Nucleus accumbens (tissue), 56 donors: ENCODE measurements at places on chromosomes 3 and 15.

DNA sequence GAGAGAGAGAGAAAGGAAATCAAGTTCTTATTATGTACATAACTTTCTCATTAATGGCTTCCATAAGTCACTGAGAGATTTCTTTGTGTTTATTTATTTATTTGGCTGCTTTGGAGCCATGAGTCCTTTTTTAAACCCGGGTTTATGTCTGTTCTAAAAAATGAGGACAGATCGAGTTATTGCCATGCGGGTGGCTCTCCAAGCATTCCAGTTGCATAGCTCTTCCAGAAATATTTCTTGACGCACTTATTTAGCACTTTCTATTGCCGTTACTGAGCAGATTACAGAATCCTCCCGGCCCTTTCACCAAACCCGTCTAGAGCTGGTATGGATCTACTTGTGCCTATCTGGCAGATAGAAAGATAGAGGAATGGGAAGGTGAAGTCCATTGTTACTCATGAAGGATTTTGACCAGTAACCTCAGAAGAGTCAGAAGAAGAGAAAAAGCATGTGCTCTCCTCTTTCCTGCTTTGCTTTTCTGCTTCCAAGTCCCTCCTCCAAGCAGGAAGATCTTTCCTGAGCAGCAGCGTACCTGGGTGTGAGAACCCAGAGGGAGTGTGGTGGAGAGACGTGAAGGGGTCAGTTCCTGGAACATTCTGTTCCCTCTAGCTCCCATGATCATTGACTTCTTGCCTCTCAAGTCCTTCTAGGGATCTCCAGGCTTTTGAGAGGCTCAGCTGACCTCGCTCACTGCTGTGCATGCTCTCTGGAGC is 112.8 kb downstream of the LPP start:
- no peak for DNase-seq

GRCh38 chr15:68612979-68613740 is 34.4 kb downstream of the CORO2B start:
- DNase-seq = no peak

DNA sequence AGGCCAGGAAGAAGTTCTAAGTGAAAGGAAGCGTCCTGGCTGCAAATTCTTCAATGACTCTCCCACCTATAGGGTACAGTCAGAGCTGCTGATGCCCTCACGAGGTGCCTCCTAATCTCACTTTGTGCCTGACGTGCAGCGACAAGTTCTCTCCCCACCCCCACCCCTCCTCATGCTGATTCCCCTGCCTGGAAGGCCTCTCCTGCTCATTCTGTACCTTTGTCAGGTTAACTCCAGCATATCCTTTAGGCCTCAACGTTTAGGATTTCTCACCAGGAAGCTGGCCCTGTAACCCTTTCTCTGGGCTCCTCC is 25.0 kb downstream of the SLC12A8 start:
- no peak for DNase-seq

DNA sequence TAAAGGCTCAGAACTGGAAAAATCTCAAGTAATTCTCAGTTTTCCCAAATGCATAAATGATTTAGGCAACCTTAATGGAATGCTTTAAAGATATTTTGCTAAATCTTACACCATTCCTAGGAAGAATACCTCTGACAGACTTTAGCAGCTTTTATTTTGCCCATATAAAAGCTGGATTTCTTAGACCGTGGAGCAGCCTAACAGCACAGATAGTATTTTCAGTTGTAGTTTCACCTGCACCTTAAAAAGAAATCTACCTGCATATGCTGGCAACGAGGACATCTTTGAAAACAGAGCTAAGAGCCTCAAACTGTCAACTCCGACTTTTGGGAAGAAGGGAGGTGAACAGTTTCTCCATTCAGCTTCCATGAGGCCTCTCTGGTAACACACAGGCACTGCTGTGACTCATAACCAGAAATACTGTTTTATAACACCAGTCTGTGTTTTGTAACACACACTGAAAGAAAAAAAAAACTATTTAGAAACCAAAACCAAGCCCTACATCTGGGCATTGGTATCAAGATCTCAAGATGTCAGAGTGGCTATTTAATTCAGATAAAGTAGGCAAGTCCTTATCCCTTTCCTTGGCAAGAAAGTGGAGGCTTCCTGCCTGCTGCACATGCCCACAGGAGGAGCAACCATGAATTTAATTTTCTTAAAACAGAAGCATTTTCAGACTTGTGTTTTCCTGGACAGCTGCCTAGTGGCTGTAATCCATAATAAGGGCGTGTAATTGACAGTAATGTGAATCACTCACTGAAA is 181.5 kb upstream of the ICE2 start:
- DNase-seq = no peak

DNA sequence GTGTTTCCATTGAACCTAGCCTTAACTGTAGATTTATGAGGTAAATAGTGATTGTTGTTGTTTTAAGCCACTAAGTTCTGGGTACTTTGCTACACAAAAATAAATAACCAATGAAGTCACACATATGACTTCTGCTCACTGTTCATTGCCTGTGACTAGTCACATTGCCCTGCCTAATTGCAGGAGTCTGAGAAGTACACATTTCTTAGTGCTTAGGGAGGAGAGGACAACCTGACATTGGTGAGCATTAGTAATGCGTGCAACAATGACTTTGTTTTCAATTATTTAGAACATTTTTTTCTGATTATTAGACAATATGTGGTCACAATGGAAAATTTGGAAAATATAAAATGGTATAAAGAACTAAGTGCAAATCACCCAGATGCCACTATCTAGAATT is 133.2 kb upstream of the DAZL start:
- DNase-seq = no peak

GRCh38 chr15:40331026-40331425 is 7.5 kb downstream of the INAFM2 start:
- DNase-seq = no peak

DNA sequence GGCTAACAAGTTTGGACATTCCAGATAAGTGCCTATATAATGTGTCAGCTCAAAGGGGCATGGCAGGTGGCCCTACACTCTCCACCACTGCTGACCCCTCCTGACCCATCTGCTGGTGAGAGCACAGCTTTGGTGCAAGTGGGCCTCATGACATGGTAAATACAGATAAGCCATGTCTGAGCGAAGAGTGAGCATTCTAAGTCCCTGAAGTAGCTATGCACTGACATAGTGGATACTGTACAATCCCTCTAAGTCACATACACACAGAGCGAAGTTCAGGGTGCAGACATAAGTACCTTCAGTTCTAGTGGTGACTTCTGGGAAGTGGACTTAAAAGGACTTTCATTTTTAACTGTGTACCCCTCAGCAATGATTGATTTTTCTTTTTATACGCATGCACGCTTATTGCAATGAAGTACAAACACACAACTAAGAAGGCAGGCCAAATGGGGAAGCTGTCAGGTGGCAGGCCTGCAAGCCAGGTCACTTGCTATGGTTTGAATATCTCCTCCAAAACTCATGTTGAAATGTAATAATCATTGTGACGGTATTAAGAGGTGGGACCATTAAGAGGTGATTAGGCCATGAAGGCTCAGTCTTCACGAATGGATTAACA is 41.5 kb downstream of the TBC1D2B start:
- DNase-seq = no peak

- no peak for DNase-seq
Measured at GRCh38 chr15:70494852-70495571, 268.3 kb downstream of the UACA start.

DNA sequence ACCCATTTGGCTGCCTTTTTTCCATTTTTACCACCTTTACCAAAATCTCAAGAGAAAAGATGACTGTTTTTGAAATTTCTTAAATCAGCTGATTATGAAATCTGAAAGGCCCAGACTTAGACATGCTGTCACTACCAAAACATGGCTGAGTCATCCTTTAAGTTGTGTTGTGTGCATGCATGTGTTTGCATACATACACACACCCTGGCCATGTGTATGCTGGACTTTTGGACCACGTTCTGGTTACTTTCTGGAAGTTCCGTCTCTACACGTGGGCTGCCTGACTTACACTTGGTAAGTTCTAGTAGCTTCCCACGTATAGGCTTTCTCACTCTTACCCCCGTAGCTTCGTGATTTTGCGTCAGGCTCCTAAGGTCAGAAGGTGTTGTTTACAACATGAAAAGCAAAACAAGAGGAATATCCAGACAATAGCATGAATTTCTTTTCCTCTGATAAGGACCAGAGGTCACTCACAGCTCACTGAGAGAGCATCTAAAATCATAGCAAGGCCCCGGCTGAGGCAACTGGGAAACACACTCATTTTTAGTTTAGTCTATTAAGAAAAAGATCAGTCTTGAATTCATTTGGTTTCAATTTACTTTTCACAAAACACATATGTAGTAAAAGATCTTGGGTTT is 62.4 kb downstream of the COL8A1 start:
- no peak for DNase-seq

GRCh38 chr3:86923071-86923491 is 67.9 kb downstream of the VGLL3 start:
- no peak for DNase-seq

- no peak for DNase-seq
Measured at GRCh38 chr15:59205839-59206622, 612 bp upstream of the LDHAL6B start.

GRCh38 chr3:12643724-12644123 is 20.2 kb downstream of the RAF1 start:
- no peak for DNase-seq

- DNase-seq = no peak
Measured at GRCh38 chr3:48555949-48556795, 431 bp downstream of the PFKFB4 start.

DNA sequence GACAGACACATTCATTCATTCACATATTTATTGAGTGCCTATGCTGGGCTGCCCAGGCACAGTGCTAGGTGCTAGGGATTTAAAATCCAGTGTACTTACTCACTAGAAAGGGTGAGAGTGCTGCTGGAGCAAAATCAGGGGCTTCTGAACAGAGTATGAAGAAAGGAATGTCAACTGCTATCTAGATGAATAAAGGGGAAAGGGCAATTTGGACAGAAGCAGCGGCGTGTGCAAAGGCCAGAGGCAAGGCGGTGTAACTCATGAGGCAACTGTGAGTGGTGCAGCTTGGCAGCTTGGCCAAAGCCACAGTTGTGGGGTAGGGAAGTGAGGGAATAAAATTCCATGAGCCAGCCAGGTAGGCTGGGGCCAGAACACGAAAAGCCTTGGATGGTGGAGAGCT is 76.7 kb downstream of the RAD18 start:
- no peak for DNase-seq

- DNase-seq = no peak
Measured at GRCh38 chr3:55482496-55483195, 4.5 kb downstream of the WNT5A start.

DNA sequence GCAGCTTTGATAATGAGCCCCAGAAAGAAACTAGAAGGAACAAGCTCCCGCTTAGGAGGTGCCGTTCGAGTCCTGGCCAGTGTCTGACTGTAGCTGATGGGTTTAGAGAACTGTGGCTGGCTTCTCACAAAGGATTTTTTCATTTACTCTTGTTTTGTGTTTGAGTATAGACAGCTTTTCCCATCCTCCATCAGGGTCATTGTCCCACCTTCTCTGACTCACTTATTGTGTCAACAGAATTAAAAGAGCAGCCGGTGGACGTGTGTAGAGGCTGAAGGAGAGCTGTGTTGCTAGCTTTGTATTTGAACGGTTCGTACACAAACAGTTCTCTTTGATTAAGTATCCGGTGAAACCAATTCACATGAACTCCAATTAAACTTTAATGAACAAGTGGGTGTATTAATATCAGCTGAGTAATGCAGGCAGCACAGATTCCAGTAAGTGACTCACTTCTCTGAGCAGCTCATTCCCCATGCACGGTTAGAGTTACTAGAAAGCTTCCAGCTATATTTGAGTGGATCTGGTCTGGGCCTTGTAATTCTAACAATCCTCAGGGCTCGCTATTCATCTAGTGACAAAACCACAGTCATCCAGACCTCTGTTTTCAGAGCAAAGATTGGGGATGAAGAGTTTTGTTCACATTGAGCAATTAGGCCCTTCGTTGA is 141.0 kb downstream of the LPP start:
- no peak for DNase-seq

DNA sequence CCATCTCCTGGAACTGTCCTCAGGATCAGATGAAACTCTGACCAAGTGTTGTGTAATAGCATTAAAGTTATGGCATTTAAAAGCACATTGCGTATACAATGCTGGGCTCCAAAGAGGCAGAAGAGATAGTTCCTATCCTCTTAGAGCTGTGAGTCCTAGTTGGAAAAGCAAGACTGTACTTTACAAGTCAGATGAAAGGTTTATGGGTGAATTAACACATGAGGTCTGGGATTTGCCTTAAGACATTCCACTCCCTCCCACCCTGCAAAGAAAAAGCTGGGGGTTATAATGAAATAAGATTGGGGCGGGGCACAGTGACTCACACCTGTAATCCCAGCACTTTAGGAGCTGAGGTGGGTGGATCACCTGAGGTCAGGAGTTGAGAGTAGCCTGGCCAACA is 35.6 kb downstream of the SNAPC5 start:
- DNase-seq = no peak

DNA sequence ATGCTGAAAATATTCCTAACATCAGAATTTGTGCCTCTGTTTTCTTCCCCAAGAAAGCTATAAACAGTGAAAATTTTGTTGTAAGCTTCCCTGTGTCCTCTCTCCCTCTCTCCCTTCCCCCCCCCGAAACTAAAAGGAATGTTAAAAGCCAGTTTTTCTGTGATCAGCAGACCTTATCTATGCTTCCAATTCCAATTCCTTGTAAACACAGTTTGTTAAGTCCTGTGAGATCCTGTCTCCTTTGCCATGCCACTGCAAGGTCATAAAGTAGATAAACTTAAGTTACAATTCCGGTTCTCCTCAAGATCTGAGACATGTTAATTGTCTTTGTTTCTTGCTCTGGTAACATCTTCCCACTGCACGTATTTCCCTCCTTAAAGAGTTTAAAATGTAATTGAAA is 42.9 kb upstream of the DHX36 start:
- DNase-seq = no peak
